Right lobe of liver (tissue), 6 donors: ENCODE measurements at places on chromosomes 16 and 17.
A peak's percentile ranks its signal among the peaks of the same experiment; 100 is the strongest.

DNA sequence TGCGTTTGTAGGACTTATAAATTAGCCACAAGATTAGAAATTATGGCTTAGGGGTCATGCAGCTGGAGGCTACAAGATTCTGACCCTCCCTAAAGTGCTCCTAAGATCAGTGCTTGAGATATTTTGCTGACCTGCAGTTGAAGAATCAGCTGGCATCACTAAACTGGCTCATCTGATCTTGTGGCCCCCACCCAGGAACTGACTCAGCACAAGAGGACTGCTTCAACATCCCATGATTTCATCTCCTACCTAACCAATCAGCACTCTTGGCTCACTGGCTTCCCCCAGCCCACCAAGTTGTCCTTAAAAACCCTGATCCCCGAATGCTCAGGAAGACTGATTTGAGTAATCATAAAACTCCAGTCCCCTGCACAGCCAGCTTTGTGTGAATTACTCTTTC lies 86.4 kb upstream of the ERCC4 start:
- DNase-seq: no peak

- DNase-seq: no peak
Measured at GRCh38 chr16:11251525-11252481, 4.2 kb downstream of the SOCS1 start.

DNA sequence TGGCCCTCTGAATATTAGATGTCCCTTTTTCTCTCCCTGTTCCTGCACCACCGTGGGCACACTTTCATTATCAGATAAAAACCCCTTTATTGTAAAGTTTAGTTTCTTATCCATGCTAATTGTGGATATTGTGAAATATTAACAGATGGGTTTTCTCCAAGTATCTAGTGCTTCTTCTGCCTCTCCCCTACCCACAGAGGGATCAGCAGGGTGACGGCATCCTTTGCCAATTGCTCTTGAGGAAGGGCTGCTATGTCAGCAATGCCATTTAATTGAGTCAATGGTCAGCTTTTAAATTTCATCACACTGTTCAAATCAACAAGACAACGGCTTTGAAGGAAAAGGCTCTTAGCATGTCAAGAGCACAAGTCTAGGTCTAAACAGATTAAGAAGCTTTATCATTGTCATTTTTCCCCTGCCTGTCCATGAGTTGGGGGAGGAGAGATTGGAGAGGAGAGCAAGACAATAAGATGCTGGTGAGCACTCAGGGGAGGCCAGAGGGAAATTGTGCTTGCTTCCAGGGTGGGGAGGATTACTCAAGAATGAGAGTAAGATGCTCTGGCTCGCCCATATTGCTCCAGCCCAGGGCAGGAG lies 443.0 kb upstream of the CCL2 start:
- DNase-seq: no peak

DNA sequence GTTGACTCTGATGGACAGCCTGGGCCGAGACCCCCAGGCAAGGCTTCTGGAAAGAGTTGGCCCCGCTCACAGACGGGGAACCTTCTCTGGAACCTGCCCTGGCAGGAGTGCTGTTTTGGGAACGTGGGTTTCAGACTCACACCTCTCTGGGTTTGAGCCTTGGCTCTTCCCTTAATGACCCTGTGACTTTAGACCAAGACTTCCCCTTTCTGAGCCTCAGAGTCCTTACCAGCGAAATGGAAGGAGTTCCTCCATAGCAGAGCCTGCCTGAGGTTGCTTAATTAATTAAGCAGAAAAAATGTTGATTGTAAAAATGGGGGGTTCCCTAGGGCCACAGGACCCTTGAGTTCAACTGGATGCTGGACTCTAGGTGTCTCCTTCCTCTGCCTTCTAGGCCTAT lies 408.2 kb downstream of the SEC14L1 start:
- DNase-seq: no peak

- DNase-seq: no peak
Measured at GRCh38 chr16:25838724-25839186, 147.0 kb downstream of the HS3ST4 start.

GRCh38 chr17:15498107-15498506 lies 30.7 kb upstream of the CDRT4 start:
- no peak for DNase-seq

GRCh38 chr17:47810200-47810821 lies 11.3 kb downstream of the OSBPL7 start:
- peak; percentile 30 for DNase-seq

DNA sequence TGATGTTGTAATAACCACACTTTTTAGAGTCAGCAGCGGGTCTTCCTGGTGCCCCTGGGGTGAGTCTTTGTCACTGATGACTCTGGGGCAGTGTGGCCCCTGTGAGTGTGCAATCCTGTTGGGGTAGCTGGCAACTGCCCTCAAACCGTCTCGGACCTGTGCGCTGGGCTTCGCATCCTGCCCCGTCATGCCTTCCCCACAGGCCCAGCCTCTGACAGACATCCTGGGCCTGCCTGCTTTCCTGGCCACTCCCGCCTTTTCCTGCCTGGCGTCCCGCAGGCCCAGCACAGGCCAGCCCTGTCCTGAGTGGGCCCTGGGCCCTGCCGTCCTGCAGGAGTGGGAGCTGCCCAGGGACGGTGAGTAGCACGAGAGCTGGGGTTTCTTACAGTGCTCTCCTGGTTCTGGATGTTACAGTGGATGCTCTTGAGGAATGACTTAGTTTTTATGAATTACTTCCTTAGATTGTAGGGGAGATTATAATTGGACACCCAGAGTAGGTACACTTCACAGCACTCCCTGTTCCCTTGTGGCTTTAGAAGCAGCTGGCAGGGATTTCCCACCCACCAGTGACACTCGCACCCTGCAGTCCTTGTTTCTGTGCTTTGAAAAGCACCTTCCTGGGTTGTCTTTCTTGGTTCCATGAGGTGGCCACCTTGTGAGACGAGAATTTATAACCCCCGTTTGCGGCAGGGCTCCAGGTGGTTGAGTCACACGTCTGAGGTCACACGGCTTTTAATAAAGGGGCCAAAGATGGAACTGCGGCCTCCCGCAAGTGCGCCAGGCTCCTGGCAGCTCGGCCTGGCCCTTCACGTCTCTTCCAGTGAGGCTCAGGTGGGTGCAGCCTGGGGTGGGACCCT lies 50.0 kb upstream of the CAPN15 start:
- peak; percentile 43 for DNase-seq

- DNase-seq: no peak
Measured at GRCh38 chr17:2138318-2138717, 83.4 kb downstream of the HIC1 start.

- DNase-seq: no peak
Measured at GRCh38 chr17:75400326-75400939, 5.0 kb downstream of the GRB2 start.

- no peak for DNase-seq
Measured at GRCh38 chr17:17304521-17304985, 1.4 kb downstream of the NT5M start.

GRCh38 chr17:7888184-7888920 lies at the start of gene CHD3:
Gene CHD3 (plus strand): TSS chr17:7888789. CDS start chr17:7889001, 212 bp downstream.
- DNase-seq: no peak

- DNase-seq: no peak
Measured at GRCh38 chr17:55734128-55734781, 11.6 kb upstream of the TMEM100 start.

GRCh38 chr17:69654981-69655855 lies 240.7 kb downstream of the MAP2K6 start:
- DNase-seq: no peak

- no peak for DNase-seq
Measured at GRCh38 chr17:28864991-28865849, 10.4 kb downstream of the ERAL1 start.

DNA sequence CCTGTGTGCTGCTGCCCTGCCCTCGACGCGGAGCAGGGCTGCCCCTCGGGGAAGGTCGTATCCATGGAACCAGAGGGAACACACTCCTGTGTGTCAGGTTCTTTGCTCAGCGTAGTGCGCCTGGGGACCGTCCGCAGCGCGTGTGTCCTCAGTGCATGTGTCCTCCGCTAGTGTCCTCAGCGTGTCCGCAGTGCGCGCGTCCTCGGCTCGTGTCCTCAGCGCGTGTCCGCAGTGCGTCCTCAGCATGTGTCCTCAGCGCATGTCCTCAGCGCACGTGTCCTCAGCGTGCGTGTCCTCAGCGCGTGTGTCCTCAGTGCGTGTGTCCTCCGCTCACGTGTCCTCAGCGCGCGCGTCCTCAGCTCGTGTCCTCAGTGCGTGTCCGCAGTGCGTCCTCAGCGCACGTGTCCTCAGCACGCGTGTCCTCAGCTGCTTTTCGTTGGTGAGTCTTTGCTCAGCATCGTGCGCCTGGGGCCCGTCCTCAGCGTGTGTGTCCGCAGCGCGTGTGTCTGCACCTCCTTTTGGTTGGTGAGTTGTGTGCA lies 59.2 kb upstream of the ZNF750 start:
- no peak for DNase-seq

GRCh38 chr16:84616515-84616914 lies 1.4 kb downstream of the COTL1 start:
- DNase-seq: no peak

- DNase-seq: no peak
Measured at GRCh38 chr17:76586741-76587487, 1.3 kb upstream of the ST6GALNAC2 start.

- no peak for DNase-seq
Measured at GRCh38 chr17:58665946-58666857, 25.6 kb downstream of the TEX14 start.

DNA sequence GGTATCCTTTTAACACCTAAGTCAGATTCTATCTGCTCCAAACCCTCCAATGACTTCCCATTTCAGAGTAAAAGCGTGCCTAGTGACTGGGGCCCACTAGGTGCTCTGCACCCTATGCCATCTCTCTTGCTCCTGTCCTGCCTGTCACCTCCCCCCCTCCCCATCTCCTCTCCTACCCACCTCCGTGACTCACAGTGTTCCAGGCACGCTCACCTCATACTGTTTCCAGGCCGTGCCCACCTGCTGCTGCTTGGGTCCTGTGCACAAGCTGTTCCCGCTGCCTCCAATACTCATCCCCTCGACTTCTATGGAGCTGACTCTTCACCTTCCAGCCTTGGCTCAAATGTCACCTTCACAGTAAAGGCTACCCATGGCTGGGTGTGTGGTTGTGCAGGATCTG lies 21.7 kb downstream of the DNAH3 start:
- DNase-seq: no peak

- DNase-seq: no peak
Measured at GRCh38 chr17:75945211-75945610, 4.4 kb upstream of the FBF1 start.

- DNase-seq: no peak
Measured at GRCh38 chr17:48555258-48556228, 10.6 kb upstream of the HOXB2 start.

DNA sequence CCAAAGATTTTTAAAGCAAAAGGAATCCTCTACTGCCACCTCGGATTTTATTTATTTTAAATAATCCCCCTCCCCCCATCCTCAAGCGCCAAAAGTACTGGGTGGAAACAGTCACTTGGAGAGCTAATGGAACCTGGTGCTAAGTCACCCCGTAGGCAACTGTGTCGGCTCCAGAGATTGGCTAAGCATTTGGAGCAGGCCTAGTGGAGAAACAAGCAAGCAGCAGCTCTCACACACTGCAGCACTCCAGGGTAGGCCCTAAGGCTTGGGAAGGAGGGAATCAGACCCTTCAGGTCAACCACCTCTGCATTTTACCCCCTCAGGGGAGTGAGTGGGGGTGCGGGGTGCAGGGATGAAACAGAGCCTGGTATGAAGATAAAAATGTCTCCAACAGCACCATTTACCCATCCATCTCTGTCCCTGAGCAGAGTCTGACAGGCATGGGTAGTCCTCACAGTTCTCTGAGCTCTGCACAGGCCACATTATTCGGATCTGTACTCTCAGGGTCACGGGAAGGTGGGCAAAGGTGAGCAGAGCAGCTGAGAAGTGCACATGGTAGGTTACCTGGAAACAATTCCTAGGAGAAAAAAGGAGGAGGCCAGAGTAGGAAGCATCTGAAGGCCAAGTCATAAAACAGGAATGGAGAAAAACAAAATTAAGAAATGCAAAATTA lies 27.2 kb upstream of the STAC2 start:
- no peak for DNase-seq

DNA sequence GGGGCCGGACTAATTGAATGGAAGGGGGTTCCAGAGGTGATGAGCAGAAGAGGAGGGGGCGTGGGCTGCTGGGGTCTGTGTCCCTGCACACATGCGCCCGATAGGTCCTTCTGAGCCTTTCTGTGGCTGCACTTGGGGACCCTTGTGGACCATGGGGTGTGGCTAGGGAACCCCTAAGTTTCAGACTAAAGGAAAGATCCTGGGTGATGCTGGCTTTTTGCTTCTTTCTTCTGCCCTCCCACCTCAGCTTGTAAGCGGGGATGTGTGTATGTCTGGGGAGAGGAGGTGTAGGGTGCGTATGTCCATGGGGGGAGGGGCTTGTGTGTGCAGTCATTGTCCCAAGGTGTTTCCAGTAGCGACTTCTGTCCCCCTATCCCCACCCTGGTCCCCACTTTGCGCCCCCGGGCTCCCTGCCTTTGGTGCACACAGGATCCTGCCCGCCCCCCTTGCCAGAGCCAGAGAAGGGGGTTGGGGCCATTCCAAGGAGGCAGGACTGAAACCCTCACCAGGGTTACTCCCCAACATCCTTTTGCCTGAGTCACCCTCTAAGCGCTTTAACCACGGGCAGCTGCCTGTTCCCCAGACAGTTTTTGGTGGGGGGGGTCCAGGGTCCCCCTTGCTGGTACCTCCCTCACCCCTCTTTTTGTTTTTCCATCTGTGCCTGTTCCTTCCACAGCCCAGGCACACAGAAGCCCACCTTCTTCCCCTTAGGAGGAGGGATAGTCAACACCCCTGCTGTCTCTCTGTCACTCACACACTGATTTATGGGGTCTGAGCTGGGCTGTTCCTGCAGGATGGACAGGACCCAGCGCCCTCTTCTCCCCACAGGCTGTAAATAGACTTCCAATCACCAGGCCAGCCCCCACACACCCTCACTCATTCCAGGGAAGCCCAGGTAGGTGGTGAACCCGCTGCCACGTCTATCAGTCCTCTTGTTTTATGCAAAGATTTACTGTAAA lies 83.2 kb downstream of the ARHGAP23 start:
- no peak for DNase-seq

DNA sequence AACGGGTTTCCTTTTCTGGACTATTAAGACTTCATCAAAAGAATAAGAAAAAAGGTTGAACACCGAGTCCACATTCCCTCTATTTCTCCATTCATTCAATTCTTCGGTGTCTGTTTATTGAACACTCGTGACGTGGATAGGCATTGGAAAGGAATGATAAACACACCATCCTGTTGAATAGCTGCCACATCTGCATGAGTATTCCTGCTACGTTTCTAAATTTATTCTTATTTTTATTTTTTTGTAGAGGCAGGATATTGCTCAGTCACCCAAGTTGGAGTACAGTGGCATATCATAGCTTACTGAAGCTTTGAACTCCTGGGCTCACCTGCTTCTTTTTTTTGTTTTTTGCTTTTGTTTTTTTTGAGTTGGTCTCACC lies 80.8 kb upstream of the CIBAR2 start:
- no peak for DNase-seq
